Hematopoietic multipotent progenitor cell treated with erythropoietin and hydrocortisone succinate and interleukin-3 and kit ligand, for 4 days (in vitro differentiated cells): ENCODE measurements at places on chromosomes 7 and 10.

DNA sequence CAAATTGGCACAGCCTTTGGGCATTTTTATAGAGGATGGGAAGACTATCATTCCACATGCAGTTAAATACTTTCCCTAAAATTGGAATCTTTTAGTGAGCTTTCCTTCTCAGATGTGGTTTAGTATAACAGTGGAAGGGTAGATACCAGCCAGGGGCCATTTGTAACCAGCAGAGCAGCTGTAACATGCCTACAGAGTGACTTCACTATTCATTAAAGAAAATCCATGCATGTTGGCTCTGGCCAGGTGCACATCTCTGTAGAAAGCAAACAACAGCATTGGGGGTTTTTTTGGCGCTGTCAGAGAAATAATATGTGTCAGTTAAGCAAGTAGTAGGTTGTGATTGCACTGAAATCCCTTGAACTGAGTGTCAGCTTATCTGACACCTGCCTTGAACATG, 115.6 kb downstream of the LHFPL3 start:
- DNase-seq = no peak

DNA sequence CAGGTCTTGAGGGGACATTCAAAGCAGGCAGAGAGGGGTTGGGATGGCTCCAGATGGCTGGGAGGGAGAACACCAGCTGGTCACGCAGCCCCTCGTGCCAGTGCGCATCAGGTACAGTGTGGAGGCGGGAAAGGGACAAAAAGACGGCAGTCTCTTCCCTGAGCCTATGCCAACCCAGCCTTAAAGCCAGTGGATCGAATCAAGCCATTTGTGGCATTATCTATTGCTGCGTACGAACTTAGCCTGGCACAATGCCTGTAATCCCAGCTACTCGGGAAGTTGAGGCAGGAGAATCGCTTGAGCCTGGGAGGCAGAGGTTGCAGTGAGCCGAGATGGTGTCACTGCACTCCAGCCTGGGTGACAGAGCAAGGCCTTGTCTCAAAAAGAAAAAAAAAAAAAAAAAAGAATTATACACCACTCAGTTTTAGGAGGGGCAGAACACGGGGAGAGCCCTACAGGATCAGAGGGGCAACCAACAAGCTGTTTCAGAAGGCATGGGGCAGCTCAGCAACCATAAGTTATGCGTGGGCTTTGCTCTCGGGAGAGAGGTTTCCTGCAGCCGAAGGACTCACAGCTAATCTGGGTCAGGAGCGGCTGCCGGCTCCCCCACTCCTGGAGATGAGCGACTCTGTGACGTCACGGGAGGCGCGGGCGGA, 356 bp upstream of the NDUFB2 start:
- DNase-seq = peak; percentile 97

DNA sequence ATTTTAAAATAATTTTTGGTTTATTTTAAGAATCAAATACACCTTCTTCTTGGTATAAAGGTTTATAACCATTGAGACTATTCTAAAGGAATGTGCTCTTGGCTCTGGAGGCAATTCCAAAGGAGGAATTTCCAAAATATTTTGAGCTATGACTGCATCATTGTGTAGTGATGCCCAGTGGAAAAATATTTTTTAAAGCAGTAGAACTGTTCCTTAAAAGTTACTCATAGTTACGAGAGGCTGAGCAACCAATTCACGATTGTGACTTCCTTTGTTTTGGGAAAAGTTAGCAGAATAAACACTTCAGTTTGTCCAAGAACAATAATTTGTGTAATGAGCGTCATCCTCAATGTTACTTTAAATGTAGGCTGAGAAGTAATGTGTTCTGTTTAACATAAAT, 233.6 kb downstream of the BAMBI start:
- DNase-seq = no peak

DNA sequence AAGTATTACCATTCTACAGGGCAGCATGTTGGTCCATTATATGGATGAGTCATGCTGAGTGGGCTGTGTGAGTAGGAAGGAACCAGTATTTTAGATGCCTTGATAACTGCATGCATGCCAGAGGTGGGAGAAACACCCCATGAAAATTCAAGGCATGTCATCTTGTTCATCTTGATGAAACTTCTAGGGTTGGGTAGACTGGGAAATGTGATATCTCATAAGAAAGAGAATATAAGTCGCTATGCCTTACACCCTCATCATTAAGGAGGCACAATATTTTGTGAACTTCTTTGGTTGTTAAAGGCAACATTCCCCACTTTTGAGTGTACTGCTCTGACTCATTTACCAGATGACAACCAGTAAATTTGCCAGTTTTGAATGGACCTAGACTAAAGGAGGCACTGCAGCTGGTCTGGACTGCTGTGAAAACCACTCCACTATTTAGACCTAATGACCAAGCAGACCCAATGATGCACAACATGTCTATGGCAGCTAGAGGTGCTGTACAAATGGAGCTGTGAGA, 48.0 kb downstream of the ZNF365 start:
- DNase-seq = no peak

GRCh38 chr10:103281753-103282152, 4.8 kb downstream of the INA start:
- peak; percentile 25 for DNase-seq

GRCh38 chr7:133528796-133529195, 275.9 kb downstream of the EXOC4 start:
- no peak for DNase-seq
